ENCODE measurements at places on chromosomes 2 and 18.

- no peak for DNase-seq
Observed at GRCh38 chr2:173037245-173038120, 38.2 kb upstream of the MAP3K20 start.

GRCh38 chr18:48705531-48705930, 166.7 kb downstream of the CTIF start:
- DNase-seq, result no peak

- DNase-seq, result no peak
Observed at GRCh38 chr2:112633708-112634107, 12.0 kb upstream of the SLC20A1 start.

GRCh38 chr2:12330916-12331315, 385.8 kb upstream of the TRIB2 start:
- DNase-seq, result no peak

DNA sequence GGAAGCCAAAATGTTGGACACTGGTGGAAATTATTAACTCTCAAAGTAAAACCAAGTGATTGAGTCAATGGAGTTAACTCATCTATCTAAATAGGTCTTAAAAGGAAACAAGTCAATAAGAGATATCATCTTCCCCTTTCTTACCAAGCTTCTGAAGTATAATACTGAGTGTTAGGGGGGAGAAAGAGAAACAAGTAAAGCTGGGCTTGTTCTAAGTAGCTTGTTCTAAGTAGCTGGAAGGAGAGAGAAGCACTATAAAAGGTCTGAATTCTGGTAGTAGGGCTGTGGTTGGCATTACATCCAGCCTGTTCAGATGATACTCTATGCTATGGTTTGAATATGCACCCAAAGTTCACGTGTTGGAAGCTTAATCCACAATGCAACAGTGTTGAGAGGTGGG, 26.8 kb downstream of the YES1 start:
- no peak for DNase-seq

- no peak for DNase-seq
Observed at GRCh38 chr2:5911718-5912117, 219.5 kb downstream of the SOX11 start.

GRCh38 chr2:30385327-30385726, 61.7 kb upstream of the LCLAT1 start:
- no peak for DNase-seq

DNA sequence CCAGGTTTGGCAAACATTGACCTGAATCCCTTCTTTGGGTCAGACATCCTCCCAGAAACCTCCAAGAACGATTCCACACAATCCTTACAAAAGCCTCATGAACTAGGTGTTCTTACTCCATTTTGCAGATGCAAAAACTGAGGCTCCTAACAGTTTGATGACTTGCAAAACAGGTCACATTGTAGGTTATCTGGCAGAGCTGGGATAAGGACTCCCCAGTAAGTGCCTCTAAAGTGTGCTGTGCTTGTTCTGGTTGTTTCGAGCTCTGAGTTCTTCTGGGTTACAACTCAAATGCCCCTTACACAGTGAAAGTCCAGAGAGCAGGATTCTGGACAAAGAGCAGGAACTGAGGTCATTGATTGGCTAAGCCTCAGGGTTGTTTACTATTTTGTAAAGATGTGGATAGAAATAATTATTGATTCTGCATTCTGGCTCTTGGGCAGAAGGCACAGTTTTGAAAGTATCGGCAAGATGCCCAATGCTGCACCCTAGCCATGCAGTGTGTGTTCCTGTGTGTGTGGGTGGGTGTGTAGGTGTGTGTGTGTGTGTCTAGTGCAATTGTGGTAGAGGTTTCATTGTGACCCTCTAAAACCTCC, 17.0 kb upstream of the IGFBP2 start:
- no peak for DNase-seq

GRCh38 chr2:64214281-64215115, 70.3 kb upstream of the PELI1 start:
- no peak for DNase-seq

DNA sequence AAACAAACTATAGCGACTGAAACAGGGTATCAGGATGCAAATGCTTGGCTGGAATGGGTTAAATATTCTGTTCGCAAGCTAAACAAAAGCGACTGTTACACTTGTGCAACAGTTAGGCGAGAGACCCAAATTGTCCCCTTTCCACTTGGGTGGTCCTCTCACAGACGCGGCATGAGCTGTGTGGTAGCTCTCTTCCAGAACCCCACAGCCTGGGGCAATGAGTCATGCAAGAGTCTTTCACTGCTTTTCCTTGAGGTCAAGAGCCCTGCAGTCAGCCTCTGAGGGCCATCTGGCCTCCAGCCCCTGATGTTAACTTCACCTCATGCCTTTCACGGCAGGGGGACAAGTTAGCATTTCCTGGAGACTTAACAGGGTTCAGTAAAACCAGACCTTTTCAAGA, 25.7 kb downstream of the SULT1C4 start:
- DNase-seq, result no peak

DNA sequence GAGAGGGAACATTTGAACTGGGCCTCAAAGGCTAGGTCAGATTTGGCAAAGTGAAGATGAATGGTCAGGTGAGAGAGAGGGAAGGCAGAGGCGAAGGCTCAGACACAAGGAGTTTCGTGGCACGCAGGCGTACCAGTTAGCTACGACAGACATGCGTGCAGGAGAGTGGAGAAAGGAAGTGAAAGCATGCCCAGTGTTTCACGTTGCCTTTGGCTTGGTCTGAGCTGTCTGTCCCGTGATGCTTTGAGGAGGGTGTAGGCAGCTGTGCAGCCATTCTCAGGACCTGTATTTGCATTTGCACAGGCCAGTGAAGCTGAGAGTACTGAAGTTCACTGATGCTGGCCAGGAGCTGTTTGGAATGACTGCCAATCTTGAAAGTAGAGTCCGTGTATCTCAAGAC, 69.5 kb downstream of the HNRNPLL start:
- DNase-seq, result no peak

DNA sequence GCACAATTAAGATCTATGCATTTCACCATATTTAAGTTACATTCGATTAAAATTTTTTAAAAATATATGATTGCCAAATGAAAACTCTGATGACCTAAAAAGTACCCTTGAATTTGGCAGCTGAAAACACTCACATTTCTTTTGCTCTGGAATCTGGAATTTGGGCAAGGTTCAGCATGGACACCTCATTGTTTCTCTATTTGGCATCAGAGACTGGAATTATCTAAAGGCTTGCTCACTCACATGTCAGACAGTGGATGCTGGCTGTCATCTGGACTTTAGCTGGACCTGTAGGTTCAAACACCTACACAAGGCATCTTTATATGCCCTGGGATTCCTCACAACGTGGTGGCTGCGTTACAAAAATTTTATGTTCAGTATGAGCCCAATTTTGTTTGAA, 16.1 kb downstream of the MBOAT2 start:
- no peak for DNase-seq

- peak; percentile 21 for DNase-seq
Observed at GRCh38 chr2:120735746-120736170, at the start of gene GLI2. GLI2 (plus strand) TSS chr2:120735868; CDS start chr2:120797321, 61,453 bp downstream.

- no peak for DNase-seq
Observed at GRCh38 chr2:176934869-176935415, 277.7 kb upstream of the HNRNPA3 start.

- DNase-seq, result no peak
Observed at GRCh38 chr18:32588191-32588590, 117.5 kb upstream of the GAREM1 start.

DNA sequence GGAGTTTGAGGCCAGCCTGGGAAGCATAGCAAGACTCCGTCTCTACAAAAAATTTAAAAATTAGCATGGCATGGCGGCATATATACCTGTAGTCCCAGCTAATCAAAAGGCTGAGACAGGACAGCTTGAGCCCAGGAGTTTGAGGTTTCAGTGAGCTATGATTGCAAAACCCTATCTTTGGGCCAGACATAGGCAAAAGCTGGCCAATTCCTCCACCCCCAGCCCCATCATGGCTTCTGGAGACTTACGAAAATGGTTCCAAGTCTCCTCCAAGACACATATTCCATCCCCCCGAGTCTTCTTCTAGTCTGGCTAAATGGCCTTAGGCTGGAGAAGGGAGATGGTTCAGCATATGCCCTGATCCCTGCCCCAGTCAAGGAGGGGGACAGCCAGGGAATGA, 172.8 kb upstream of the HAAO start:
- no peak for DNase-seq

DNA sequence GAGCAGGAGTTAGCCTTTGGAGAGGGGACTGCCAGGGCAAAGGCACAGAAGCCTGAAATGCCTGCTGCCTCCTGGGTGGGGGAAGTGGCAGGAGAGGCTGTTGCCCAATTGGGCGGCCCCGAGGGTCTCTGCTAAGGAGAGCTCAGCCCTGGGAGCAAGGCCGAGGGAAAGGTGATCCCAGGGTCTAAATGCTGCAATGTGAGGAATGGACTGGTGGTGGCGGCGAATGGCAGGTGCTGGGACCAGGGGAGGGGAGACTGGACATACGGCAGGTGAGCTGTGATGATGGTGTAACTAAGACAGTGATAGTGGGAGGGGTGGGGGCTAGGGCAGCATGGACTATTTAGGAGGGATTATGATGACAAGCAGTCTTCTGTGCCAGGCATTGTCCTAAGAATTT, 104.0 kb downstream of the DYSF start:
- no peak for DNase-seq

- DNase-seq, result no peak
Observed at GRCh38 chr2:120661551-120661950, 74.1 kb upstream of the GLI2 start.

DNA sequence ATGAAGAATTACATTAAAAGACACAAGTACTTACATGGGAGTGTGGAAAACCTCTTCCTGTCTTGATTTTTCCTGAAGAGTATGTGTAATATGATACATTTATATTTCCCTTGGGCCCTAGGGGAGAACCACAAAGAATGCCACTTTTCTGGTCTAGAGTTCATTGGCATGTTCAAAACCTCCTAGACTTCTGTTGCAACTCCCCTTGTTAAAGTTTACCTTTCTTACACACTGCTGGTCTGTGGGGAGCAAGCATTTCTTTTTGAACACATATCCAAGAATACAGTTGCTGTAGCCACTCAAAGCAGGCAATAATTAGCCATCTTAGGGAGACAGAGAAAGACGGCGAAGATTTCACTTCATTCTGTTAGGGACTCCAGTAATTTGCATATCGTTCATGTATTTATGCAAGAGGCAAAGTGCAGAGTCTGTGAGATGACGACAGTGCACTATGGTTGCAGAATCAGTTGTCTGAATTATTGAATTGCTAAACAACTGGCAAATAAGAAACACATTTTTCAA, 103.5 kb downstream of the NOL4 start:
- no peak for DNase-seq

GRCh38 chr2:199907008-199907714, 3.9 kb upstream of the C2orf69 start:
- no peak for DNase-seq

DNA sequence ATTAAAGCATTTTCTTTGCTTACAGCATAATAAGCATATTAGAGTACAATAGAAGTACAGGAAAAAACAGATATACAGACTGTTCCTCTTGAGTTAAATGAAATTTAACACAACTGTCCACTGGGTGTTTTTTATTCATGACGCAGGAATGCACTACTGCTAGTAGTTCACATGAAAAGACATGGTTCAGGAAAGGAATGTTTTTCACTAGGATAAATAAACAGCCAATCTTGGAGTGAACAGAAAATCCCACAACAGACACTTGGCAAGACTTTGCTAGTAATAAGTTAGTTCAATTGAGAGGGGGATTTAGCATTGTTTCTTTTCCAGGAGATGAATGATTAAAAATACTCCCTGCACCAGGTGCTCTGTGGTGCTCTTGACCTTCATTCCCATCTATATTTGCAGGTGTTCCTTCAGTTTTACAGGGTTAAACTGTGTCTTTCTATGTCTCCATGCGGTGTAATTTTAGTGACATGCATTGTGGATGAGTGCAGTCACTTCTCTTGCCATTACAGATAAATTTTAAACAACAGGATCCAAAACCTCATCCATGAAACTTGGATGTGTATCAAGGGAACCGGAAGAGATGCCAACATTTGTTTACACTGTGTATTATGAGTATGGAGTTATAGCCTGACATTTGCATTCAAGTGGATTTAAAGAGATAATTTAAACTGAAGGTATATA, 796.6 kb downstream of the DSC3 start:
- DNase-seq, result no peak

DNA sequence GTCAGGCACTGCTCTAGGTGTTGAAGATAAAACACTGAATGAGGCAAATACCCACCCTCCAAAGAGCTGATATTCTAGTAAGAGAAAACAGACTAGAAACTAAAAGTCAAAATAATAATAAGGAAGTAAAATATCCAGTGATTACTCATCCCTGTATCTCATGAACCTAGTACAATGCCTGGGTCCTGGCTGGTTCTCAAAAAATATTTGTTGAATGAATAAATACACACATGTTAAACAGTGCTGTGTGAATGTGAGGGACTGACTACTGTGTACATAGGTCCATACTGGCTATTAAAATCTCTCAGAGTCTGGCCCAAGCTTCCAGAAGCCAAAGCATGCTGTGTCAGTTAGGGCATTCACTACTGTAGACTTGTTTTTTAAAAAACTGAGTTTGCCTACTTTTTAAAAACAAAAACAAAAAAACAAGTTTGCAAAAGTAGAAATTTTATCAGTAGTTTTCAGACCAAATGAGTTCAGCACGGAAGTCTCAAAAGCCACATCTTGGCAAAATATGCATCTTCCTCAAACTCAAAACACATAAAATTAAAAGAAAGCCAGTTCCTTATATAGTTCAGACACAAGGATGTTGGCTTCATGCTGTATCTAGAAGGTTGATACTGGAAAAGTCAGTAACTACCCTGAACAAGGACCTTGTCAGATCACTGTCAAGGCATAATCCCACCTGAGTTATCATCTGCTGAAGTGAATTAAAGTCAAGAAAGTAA, 136.2 kb downstream of the THADA start:
- DNase-seq, result no peak

- DNase-seq, result no peak
Observed at GRCh38 chr18:75203416-75204268, 5.3 kb downstream of the PTGR3 start.

DNA sequence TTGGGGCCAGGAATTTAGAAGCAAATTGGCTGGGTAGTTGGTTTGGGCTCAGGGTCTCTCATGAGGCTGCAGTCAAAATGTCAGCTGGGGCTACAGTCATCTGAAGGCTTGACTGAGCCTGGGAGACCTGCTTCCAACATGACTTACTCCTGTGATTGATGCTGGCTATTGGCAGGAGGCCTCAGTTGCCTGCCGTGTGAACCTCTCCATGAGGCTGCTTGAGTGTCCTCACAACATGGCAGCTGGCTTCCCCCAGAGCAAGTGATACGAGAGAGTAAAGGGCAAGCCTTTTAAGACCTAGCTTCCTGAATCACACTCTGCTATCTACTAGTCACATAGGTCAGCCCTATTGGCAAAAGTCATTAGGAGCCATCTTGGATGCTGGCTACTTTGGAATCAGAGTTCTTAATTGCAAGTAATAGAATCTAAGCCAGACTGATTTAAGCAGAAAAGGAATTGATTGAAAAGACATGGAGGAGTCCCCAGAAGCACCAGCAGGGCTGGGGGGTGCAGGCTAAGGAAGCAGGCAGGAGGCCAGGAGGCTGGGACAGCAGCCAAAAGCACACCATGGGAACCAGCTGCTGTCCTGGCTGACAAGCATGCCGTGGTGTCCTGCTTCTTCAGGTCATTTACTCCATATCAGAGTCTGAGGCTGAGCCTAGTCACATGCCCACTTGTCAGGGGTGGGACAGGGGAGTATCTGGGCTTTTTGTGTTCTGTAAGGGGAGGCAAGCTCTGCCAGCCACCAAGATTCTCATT, 7.8 kb upstream of the GIGYF2 start:
- no peak for DNase-seq

- DNase-seq, result no peak
Observed at GRCh38 chr2:157764386-157764785, 111.7 kb downstream of the ACVR1 start.

- DNase-seq, result peak; percentile 46
Observed at GRCh38 chr2:231557571-231558217, 27.4 kb upstream of the NMUR1 start.

Data from stimulated activated CD4-positive, alpha-beta T cell treated with anti-CD3 and anti-CD28 coated beads, TNF-alpha, amount 100 ng/mL, for 48 hours (primary cell).